Activated CD4-positive, alpha-beta T cell treated with anti-CD3 and anti-CD28 coated beads for 24 hours (primary cell): ENCODE measurements at places on chromosomes 2 and 18.
A peak's percentile ranks its signal among the peaks of the same experiment; 100 is the strongest.

DNA sequence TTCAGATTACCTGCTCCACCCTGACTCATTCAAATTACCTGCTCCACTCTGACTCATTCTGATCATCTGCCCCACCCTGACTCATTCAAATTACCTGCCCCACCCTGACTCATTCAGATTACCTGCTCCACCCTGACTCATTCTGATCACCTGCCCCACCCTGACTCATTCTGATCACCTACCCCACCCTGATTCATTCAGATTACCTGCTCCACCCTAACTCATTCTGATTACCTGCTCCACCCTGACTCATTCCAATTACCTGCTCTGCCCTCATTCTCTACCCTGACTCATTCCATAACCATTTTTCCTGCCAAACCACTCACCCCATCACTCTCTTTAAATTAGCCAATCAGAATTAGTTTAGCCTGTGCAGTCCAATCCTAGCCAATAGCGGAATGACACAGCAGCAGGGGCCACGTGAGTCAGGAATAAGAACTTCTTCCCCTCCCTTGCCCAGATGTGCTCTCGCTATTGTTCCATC is 26.2 kb downstream of the CFAP53 start:
- DNase-seq = no peak

DNA sequence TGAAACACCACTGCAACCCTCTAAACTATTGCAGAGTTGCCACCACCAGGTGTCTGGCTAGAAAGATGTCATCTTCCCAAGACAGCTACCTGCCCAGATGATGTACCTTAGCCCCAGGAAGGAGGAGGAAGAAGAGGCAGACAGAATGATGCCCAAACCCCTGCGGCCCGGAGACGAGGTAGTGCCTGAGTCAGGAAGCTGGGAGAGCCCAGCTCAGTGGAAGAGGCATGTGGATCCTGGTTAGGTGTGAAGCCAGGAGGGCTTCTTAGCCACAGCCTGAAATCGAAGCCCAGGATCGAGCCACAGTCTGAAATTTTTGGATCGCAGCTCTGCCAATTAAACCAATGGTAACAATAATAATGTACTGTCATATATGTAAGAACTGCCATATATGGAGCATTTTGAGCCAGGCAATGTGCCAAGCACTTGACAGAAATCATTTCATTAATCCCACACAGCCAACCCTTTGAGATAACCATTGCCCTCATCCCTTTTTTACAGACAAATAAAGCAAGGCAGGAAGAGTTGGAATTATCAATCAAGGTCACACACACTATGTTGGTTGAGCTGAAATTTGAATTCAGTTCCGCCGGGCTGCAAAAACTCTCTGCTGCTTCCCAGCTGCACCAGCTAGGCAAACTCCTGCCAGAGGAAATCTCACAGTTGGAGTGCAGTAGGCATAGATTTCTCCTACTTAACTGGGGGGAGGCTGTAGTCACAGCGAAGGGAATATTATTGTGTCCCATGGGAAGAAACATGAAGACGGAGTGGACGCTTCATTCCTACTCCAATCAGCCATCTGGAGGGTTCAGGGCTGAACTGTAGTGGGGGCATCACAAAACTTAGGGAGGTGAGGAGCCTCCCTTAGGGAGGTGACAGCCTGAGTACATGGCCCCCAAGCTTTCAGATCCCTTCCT is 19.4 kb upstream of the CYP1B1 start:
- no peak for DNase-seq

GRCh38 chr2:2810504-2810903 is 479.4 kb upstream of the MYT1L start:
- DNase-seq = no peak

GRCh38 chr18:49052891-49053644 is 102.3 kb upstream of the SMAD7 start:
- no peak for DNase-seq

- DNase-seq = no peak
Observed at GRCh38 chr18:44943311-44943881, 262.7 kb downstream of the SETBP1 start.

- no peak for DNase-seq
Observed at GRCh38 chr2:143397884-143398614, 268.8 kb downstream of the ARHGAP15 start.

DNA sequence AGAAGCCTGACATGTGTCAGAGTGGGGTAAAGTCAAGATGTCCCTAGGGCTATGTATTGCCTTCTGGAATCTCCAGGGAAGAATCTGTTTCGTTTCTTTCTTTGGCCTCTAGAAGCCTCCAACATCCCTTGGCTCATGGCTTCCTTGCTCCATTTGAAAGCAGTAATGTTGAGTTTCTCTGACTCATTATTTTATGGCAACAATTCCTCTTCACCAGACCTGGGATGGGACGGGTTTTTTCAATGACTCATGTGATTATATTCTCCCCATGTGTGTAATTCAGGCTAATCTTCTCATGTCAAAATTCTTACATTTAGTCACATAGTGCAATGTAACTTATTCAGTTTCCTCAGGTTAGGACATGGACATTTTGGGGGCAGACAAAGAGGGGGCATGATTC is 1038.6 kb downstream of the CBLN2 start:
- DNase-seq = no peak

DNA sequence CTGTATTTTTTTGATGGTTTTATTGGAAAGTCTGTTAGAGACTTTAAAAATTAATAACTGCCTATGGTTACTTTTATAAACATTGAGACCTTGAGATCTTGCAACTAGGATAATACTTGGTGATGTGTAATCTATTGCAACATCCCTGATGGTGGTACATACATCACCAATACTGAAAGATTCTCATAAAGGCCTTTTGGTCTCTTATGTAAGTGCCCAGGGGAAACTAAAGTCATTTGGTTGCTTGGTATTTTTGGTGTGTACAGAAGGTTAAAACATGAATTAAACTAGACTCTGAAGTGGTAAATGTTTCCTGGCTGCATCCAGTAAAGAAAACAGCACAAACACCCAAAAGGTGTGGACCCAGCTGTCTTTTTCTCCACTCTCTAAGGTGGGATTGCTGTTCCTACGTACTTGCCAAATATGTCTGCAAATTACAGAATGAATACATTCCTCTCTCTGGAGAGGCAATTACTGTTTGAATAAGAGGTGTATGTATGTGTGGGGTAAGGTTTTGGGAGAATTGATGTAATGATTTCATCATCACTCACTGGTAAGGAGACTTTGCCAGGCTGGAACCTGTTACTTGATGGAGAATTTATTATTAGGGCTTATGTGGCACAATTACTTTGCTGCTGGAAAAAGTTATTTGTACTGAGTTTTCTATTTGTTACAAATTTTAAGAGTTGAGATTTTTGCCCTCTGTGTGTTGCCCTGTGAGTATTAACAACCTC is 3.6 kb downstream of the B3GNT2 start:
- no peak for DNase-seq

DNA sequence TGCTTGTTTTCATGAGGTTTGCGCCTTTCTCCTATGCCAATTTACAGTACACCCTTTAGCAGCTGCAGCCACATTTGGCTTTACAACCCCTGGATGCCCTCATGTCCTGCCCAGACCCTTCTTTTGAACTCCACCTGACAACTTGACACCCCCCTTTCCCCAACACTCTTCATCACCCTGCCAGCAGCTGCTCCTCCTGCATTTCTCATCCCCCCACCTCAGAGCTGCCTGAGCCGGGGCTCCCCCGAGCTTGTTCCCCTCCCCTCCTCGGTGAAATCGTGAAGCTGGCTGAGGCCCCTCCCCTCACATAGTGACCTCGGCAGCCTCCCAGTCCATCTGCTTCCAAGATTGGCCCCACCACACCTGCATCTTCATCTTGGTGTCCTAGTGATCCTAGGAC is 40.5 kb downstream of the LRRFIP1 start:
- no peak for DNase-seq

- DNase-seq = no peak
Observed at GRCh38 chr18:2898186-2898640, 51.4 kb downstream of the EMILIN2 start.

GRCh38 chr2:108938077-108938710 is 50.8 kb downstream of the EDAR start:
- no peak for DNase-seq

- DNase-seq = no peak
Observed at GRCh38 chr2:164388511-164388910, 232.8 kb downstream of the GRB14 start.

GRCh38 chr18:318791-319291 is 51.0 kb upstream of the THOC1 start:
- DNase-seq = no peak

GRCh38 chr2:46983065-46983801 is 67.6 kb upstream of the MCFD2 start:
- no peak for DNase-seq

DNA sequence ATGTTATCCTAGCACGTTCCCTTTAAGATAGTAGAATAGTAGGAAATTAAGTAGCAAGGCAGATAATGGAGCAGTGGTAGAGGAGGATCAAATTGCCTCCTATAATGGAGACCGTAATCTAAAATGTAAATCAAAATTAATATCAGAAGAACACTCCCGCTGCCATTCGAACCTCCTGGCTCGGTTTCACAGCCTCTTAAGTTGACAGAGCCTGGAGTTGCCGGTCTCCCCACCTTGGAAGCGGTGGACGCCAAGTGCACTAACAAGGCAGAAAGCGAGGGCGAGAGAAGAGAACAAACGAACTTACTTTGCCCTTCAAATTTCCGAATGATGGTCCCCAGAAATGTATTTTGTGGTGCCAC is 450 bp downstream of the KCNH7 start:
- DNase-seq = no peak

DNA sequence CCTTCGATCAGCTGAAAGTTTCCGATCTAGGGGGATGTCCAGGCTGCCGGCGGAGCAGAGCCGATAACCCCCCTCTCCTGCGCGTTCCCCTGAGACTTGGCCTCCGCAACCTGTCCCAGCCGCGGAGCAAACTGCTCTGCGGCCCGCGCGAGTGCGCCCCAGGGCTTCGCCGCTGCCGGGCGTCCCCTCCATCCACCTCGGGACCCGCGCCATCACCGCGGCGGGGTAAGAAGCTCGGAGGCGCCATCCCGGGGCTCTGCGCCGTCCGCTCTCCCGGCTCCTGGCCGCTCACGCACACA is 990 bp upstream of the GDF7 start:
- no peak for DNase-seq

DNA sequence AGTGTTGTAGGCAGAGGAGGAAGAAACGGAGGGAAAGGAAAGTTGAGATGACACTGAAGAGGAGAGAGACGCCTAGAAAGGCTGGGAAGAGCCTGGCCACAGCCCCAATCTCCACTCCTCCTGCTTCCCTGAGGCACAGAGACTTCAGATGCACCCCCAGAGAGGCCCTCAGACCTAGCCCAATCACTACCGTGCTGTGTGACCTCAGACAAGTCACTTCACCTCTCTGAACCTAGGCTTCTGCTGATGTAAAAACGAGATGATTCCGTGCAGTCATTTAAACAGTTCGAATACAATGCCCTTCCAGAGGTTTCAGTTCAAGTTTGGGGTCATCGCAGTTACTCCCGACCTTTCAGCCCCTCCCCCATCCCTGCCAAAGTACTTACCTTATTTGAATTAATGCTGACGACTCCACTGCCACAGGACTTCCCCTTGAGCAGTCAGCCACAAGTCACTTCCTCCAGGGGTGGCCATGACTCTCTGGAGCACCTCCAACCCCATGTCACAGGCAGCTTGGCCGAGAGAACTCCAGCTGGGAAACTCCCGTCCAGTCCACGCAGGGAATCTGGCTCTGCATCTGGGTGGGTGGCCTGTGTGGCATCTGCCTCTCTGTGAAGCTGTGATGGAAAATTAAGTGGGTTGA is 105.2 kb upstream of the ID2 start:
- peak; percentile 34 for DNase-seq

- peak; percentile 41 for DNase-seq
Observed at GRCh38 chr2:46984642-46985476, 69.3 kb upstream of the MCFD2 start.
